ENCODE measurements at places on chromosomes 6 and 20.

DNA sequence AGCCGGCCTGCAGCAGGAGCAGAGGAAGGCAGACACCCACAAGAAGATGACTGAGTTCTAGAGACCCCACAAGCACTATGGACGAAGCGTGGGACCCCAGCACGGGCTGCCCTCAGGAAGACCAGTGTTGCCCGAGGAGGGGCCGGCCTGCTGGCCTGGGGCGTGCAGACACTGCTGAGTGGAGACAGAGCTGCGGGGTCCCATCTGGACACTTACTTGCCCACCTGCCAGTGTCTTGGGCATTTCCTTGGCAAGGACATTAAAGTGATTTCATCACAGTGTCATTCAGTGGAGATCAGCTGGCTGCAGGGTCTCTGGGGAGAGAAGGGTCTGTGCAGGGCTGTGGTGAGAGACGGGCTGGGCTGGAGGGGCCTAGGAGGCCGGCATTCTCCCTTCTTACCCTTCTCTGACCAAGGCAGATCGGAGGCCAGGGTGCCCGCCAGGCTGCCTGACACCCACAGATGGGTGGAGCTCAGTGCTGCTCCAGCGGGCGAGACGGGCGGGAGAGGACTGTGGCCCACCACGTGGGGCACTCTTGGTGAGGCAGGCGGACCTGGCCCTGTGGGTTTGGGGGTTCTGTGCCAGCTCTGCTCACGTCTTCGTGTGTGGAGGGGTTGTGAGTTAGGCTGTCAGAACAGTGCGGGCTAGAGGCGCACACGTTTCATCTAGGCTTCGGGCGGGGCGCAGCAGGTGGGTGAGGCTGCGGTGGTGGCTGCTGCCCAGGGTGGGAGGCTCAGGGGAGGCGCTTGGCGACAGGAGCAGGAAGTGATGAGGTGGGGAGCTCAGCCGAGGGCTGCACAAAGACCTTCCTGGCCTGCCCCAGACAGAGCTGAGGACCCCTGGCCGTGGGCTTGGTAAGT is at the start of gene LIME1:
Gene LIME1 (plus strand): TSS at position 806 of the 860 bp plus-strand sequence. CDS start 886 bp downstream, outside the sequence.
- DNase-seq = no peak

GRCh38 chr6:28402197-28402596 is 2.6 kb upstream of the ZSCAN12 start:
- no peak for DNase-seq

- no peak for DNase-seq
Measured at GRCh38 chr6:43386492-43386891, 17.0 kb upstream of the ZNF318 start.

DNA sequence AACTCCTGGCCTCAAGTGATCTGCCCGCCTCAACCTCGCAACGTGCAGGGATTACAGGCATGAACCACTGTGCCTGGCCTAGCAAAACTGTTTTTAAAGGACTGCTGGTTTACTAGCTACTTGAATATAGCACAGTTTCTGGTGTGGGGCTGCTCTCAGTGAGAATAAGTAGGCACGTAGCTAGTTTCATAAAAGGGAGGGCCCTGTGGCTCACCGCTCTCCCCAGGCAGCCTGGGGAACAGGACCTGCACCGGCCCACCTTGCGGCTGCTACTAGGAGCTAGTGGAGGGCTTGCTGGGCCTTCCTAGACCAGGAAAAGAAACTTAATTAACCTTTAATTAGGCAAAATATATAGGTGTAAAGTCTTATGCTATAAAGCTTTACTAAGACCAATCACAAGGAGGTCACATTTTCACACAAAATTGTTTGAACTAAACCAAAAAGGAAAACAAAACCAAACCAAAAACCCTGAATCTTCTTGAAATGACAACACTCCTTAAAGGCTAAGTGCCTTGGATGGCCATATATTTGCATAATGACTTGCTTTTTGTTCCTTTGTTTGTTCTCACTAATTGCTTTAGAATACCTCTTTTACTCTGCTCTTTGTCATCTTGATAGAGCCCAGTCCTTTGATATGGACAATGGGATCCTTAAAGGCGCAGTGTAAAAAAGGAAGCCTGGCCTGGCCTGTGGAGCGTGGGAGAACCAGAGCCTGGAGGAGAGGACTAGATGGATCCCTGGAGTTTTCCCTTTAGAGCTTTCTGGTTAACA is 69.5 kb upstream of the SAMD5 start:
- DNase-seq = no peak

GRCh38 chr20:36474563-36474962 is 66.8 kb upstream of the MYL9 start:
- DNase-seq = no peak

- no peak for DNase-seq
Measured at GRCh38 chr6:88813045-88813444, 150.4 kb downstream of the RNGTT start.

DNA sequence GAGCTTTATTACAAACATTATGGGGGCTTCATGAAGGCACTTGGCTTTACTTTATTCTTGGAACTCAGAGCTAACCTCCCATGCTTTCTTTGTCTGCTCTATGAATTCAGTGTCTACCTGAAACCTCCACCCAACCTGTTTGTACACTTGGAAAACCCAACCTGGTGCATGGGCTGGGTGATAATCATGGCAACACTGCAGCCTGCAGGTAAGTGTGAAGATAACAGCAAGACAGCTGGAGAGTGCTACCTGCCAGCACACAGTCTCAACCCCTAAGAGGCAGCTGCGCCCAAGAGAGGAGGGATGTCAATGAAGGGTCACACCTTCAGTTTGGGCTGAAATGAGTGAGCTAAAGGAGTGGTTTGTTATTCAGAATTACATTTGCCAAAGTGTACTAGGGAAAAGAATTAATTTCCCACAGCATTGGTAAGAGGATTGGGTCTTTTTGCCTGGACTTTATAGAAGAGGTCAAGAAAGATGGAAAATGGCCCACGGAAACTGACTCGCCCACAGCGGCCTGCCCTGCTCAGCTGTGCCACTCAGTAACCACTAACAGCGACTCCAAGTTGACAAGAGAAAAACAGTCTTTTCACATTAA is 24.4 kb downstream of the FOXQ1 start:
- peak; percentile 76 for DNase-seq

GRCh38 chr6:157150076-157150475 is 173.2 kb downstream of the TMEM242 start:
- DNase-seq = no peak

DNA sequence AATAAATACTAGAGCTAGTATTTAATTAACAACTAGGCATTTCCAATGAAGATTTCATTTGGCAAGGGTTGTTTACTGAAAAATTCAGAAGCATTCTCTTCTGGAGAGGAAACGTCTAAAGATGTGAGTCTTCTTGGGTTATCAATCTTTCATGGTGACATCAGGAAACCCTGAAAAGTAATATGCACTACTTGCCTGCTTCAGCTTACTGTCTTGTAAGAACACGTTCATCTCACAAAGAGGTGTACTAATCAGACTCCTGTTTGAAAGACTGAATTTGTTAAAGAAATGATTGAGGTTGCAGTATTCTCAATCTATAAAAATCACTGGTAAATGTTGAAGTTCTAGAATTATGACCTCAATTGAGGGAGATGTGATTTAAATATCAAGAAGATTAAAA is 16.9 kb downstream of the PLEKHG1 start:
- no peak for DNase-seq

GRCh38 chr6:154246723-154247118 is 109.9 kb downstream of the IPCEF1 start:
- DNase-seq = no peak

- DNase-seq = peak; percentile 49
Measured at GRCh38 chr20:56422076-56422823, 10.2 kb downstream of the CASS4 start.

- no peak for DNase-seq
Measured at GRCh38 chr6:82066991-82067411, 180.5 kb downstream of the IBTK start.

- DNase-seq = no peak
Measured at GRCh38 chr6:98380589-98380988, 453.8 kb upstream of the POU3F2 start.

GRCh38 chr6:37483917-37484785 is 15.5 kb downstream of the CCDC167 start:
- peak; percentile 68 for DNase-seq

- DNase-seq = no peak
Measured at GRCh38 chr6:64224819-64225218, 589.2 kb downstream of the PHF3 start.
